Activated CD4-positive, CD25-positive, alpha-beta regulatory T cell treated with anti-CD3 and anti-CD28 coated beads, Interleukin-2, amount 50 U/mL, for 72 hours (primary cell): ENCODE measurements at places on chromosomes 12 and 14.

- DNase-seq = no peak
Measured at GRCh38 chr14:56742391-56742878, 67.8 kb downstream of the OTX2 start.

GRCh38 chr14:52131640-52132320 is 62.9 kb upstream of the NID2 start:
- DNase-seq = no peak

DNA sequence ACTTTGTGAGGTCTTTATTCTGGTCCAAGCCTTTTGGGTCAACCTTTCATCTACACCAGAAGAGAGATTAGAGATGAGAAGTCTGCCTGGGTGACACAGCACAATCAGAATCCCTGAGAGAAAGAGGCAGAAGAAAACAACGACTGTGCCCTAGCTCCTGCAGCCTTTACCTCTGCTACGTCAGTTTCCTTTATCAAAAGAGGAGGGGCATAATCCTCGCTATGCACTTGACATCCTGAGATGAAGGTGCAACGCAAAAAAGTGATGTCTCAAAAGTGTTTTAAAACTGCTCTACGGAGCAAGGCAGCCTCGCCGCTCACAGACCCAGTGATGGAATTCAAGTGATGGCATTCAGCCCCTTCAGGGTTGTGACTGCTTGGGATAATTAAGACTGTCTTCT is 21.7 kb downstream of the ZDHHC22 start:
- DNase-seq = no peak

GRCh38 chr14:71076462-71077092 is 169.3 kb downstream of the PCNX1 start:
- no peak for DNase-seq

- DNase-seq = no peak
Measured at GRCh38 chr14:102295270-102295669, 9.7 kb downstream of the MOK start.

GRCh38 chr14:52079239-52079959 is 10.5 kb upstream of the NID2 start:
- DNase-seq = no peak

DNA sequence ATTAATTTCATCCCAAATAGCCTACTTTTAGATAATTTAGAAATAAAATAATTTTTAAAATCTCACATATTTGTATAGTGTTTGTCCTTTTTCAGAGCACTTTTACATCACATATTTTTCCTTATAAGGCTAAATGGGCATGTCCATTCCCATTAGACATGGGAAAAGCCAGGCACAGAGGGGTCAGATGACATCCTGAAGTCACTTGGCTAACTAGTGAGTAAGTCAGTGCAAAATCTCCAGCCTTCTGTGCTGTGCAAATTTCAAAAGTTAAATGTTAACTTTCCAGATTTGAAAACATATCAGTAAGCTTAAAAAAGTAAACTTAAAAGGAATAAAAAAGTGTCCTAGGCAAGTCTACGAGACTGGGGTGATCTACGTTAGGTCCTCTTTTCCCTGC is 117.4 kb downstream of the EMP1 start:
- no peak for DNase-seq
